ENCODE measurements at places on chromosomes 11 and 22.

- no peak for DNase-seq
Observed at GRCh38 chr22:17201285-17201945, 17.8 kb downstream of the ADA2 start.

DNA sequence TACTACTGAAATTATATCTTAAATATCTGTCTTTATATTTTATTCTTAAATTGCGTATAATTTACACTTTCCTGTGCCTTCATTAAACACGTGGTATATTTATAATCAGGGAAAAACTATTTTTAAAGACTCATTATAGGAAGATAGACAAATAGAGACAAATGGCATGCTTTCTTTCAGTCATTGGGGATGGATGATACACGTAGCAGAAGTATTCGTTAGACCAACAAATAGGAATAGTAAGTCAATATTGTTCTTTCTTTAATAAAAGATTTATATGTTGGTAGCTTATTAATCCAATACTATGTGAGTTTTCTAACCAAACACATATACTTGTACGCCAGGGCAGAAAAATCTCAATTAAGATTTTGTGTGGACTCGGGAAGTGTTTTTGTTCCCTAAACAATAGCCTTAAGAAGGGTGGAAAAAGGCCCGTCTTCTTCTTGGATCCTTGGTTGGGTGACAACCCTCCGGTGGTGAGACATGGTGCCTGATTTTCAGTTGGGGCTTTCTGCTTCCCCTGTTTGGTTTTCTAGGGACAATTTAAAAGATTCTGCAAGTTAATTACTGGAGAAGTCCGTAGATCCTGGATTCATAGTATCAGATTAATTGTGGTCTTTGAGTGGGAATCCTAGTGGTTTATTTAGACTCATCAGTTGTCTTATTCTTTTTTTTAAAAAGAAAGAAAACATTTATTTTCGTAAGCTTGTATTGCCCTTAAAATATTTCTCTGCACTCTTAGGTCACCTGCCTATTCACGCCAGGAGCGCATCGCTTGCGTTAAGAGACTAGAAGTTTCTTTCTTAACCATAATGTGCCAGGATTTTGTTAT is 83.5 kb upstream of the WNT7B start:
- DNase-seq = no peak

- DNase-seq = no peak
Observed at GRCh38 chr22:32082331-32082730, 39.3 kb downstream of the SLC5A1 start.

GRCh38 chr11:31433851-31434250 is 64.2 kb downstream of the DNAJC24 start:
- DNase-seq = no peak

- no peak for DNase-seq
Observed at GRCh38 chr11:1055990-1056771, 18.5 kb upstream of the MUC2 start.

GRCh38 chr11:116925050-116925449 is 87.6 kb upstream of the APOA1 start:
- peak; percentile 64 for DNase-seq

DNA sequence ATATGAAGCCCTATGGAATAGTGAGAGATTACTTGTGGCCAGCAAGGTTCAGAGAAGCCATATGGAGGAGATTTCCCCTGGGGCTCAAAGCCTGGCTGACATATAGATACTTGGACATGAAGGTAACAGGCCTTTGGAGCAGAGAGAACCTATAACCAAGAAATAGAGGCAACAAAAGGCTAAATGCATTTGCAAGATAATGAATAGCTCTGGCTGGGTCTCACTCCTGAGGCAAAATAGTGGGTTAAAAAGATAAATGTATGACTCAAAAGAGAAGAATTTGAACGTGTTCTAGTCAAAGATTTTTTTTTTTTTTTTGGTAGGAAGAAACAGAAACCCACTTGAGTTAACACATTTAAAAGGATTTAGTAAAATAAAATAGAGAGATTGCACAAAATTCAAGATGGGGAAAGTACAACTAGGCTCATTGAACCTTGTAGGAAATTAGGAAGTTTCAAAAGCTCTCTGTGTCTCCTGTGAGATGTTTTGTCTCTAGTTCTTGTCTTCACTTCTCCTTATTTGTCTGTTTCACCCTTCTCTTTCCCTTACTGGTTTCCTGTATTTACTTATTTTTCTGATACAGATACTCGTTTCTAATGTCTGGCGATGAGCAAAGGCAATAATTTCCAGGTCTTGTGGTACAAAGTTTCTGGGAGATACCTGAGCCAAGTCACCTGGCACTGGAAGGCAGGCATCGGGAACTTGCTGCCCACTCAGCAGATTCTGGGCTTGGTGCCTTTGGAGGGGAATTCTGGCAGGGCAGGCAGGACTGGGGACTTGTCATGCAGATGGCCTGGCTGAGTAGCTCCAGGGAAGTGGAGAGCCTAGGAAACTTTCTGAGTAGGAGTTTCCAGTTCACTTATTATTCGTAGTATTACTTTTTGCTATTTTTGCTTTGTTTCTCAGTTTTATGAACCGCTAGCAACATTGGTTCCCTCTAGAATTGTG is 49.2 kb upstream of the SESN3 start:
- DNase-seq = no peak

DNA sequence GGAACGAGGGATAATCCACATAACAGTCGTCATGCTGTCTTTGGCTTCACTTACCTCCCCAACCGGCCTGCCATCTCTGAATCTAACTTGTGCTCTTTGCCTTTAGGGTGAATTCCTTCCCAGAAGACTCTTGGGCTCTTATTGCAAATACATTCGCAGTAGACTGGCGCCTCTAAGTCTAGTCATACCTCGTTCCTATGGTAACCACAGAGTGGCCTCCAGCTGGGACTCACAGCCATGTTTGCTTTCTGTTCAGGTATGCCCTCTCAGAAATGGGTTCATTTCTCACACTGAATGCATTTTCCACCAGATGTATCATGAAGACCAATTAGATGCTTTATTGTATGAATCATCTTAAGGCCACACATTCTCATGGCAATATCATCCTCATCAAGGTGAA is 112.7 kb downstream of the FAR1 start:
- no peak for DNase-seq

GRCh38 chr11:57338142-57338541 is at the start of gene P2RX3:
P2RX3 (plus strand) TSS chr11:57338352; CDS start chr11:57338551, 199 bp downstream.
- DNase-seq = no peak

- peak; percentile 31 for DNase-seq
Observed at GRCh38 chr11:45922425-45923082, at the start of gene LARGE2. LARGE2 (plus strand) TSS chr11:45922656; CDS start chr11:45922883, 227 bp downstream.

DNA sequence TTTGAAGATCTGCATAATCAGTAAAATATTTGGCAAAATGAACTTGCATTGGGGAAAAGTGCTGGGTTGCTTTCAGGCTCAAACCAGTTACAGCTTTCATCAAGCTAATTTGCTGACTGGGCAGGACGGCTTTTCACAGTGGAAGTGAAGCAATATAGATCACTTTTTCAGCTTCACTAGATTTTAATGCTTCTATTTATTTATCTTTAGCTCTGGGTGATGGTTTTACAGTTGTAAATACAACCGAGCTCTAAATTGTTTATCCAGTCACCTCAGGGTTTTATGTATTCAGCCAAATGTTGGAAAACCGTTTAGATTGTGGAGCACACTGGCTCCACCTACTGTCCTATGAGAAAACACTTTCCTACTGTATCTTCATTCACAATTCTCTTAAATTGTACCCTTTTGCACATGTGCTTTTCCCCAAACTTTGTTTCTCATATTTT is 58.2 kb downstream of the ACER3 start:
- peak; percentile 29 for DNase-seq

DNA sequence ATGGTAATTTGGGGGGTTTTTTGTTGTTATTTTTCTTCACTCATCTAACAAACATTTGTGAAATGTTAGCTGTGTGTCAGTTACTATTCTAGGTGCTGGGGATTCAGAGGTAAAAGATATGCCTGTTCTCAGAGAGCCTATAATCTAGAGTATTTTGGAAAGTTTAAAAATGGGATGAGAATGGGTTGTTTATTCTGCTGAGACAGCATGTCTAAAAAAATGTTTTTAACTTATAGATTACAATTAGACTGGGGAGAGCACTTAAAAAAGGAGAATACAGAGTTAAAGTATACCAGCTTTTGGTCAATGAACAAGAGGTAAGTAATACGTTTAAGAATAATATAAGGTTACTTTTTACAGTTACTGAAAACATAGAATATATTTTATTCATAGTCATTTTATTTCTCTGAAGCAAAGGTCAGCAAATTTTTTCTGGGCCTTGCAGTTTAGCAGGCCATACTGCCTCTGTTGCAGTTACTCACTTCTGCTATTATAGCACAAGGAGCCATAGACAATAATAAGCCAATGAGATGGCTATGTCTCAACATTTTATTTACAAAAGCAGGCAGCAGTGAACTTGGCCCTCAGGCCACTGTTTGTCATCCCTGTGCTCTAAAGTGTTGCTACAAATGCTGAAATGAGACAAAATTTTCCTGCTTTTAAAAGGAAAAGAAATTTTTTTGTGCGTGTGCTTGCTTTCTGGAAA is 60.0 kb downstream of the DKK3 start:
- DNase-seq = no peak

GRCh38 chr11:33168709-33169200 is 7.5 kb upstream of the CSTF3 start:
- DNase-seq = no peak

- no peak for DNase-seq
Observed at GRCh38 chr11:78189851-78190250, 1.1 kb downstream of the USP35 start.

- no peak for DNase-seq
Observed at GRCh38 chr11:69123593-69124545, 31.9 kb upstream of the SMIM38 start.

DNA sequence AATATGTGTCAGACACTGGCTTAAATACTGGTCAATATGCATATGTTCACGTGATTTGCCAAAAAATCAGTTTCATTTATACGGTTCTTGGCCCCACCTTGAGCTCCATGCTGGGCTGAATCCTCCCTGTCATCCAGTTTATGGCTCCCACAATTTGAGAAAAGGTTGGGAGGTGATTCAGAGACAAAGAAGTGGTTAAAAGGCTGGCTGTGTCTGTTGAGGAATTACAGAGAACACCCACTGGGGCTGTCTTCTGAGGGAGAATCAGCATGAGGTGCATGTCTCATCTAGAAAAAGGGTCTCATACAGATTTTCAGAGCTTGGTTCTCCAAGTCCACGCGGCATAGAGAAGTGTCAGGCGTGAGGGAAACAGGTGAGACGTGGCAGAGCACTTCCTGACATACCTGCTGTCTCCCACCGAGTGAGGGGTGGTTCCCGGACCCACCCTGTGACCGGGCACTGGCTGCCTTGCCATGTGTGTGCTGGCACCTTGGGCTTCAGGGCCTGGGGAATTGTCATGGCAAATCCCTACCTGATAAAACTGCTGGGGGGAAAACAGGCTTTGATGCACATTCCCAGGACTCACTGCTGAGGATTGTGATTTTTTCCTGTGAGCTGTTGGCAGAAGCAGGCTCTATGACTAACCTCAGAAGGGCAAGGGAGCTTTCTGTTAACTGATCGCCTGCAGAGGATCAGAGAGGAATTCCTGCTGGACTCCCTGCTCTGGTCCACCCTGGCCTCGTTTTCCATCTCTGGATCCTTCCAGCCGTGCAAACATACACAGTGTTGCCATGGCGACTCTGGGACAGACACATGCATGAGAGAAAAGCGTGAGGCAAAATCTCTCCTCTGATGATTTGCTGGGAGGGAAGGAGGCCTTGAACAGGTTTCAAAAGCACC is 223.6 kb downstream of the ADAMTS15 start:
- DNase-seq = no peak

- no peak for DNase-seq
Observed at GRCh38 chr11:110759972-110760381, 47.7 kb upstream of the ARHGAP20 start.

DNA sequence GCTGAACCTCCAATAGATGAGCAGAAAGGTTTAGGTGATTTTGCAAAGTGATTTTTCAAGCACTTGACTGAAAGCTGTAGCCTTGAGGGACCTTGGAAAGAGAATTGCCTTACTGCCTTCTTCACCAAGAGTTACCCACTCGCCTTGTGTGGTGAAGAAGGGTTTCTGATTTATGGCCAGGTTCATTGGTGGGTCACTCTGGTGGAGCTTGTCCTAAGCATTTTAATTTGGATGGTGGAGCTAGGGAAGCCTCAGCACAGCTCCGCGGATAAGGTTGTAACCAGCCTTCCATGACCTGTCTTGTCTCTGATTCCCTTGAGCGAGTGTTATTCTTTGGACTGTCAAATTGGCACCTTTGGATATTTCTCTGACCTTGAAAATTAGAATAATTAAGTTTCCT is 226.4 kb downstream of the FAT3 start:
- DNase-seq = no peak

DNA sequence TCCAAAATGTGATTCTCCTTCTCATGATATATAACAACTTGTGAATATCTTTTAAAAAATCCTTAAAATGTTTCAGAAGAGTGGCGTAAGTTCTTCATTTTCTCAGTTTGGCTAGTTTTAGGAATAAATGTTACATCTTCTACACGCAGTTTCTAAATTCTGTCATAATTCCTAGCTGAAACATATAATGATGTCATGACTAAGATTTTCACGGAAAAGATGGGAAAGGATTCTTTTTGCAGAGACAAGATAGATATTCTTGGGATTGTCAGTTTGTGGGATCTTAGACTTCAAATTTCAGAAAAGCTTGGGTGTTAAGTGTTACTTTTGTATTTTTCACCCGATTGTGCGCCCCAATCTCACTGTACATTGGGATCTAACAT is 1.7 kb downstream of the EED start:
- no peak for DNase-seq

DNA sequence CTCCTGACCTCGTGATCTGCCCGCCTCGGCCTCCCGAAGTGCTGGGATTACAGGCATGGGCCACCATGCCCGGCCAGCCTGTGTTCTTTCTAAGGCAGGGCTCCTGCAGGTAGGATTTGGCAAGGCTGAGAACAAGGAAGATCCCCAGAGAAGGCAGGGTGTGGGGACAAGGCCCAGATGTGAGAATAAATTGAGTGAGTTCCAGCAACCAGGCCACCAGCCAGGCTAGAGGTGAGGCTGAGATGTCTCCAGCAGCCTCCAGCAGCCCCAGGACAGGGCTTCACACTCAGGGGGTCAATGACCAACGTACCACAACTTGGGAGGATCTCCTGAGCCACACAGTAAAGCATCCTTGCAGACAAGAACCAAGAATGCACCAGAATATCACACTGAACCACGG is 75.1 kb downstream of the BUD13 start:
- DNase-seq = no peak

Measured in CD4-positive, alpha-beta T cell treated with Interleukin-10 for 1 hour (primary cell).